ENCODE measurements at places on chromosomes 3 and 15. TPM values are rescaled to one million over a fixed set of nuclear protein-coding genes. Genes with fewer than 3 reads are reported as not detected.

The ZNF662 gene
- 23.2 TPM for polyA plus RNA-seq

DNA sequence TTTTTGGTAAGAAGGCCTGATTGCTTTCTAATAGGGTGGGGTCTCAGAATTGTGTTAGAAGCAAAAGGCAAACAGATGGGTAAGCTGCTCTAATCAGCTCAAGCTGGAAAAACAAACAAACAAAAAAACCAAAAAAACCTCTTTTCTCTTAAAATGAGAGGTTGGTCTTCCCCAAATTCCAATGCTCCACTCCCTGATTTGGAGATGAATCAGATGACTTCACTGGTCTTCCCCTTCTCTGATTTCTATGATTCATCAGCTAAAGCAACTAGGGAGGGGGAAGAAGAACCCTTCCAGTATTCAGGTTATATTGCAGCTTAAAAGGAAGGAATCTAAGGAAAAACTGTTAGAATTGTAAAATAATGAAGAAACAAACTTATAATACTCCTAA, 9.6 kb upstream of the ANXA2 start:
- no peak for DNase-seq

- no peak for DNase-seq
Measured at GRCh38 chr3:30611613-30612436, 5.4 kb downstream of the TGFBR2 start.

GRCh38 chr15:63716929-63717328, 116.8 kb downstream of the HERC1 start:
- DNase-seq, result no peak

DNA sequence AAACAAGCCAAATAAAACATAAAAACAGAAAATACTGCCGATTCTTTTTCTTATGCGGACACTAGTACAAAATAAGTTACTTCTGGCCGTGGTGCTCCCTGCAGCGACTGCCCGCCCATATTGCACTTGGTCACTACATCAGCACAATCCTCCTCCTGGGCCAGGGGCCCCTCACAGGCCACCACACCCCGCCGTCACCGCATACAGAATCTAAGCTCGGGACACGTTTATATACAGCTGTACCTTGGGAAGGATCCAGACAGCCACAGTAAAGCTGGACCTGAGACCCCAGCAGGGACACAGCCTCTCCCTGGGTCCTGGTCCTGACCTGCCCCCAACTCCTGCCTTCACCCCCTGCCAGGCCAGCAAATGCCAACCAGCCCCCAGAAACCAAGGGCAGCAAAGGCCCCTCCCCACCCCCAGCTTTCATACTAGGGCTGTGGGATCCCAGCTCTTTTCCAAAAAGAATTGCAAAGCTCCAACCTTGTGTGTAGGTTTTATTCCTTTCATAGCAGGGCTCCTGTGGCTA, 12.9 kb upstream of the DNAJB8 start:
- DNase-seq, result no peak

- no peak for DNase-seq
Measured at GRCh38 chr3:194397757-194398312, 1.2 kb downstream of the GP5 start.

The TNFSF10 gene
- 70.4 TPM for polyA plus RNA-seq

- no peak for DNase-seq
Measured at GRCh38 chr3:123064914-123065313, 1.9 kb upstream of the PDIA5 start.

GRCh38 chr15:40892447-40893012, 1.7 kb upstream of the VPS18 start:
- no peak for DNase-seq

- DNase-seq, result no peak
Measured at GRCh38 chr3:111653766-111654165, 58.6 kb upstream of the ZBED2 start.

DNA sequence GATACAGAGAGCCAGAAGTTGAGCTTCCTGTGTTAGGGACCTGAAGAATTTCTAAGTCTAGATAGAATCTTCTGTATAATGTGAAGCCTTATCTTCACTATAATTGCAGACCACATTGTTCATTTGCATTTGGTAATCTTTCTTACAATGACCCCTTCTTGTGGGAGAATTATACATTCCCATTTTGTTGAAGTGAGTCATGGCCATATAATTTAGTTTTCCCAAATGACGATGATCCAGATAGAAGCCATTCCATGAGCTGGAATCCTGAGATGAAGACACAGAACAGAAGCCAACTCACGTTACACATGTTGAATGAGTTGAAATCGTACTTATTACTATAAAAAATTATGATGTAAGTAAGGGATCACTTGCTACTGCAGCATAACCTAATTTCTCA, 187.8 kb downstream of the TUSC7 start:
- DNase-seq, result no peak

- no peak for DNase-seq
Measured at GRCh38 chr3:136818191-136818768, 646 bp upstream of the SLC35G2 start.

The UROC1 gene
- polyA plus RNA-seq, result 0.04 TPM

The WDR5B gene
- polyA plus RNA-seq, result 10.8 TPM

GRCh38 chr3:160980740-160981139, 124.4 kb downstream of the B3GALNT1 start:
- no peak for DNase-seq

GRCh38 chr3:126927846-126928245, 55.1 kb upstream of the PLXNA1 start:
- DNase-seq, result no peak

DNA sequence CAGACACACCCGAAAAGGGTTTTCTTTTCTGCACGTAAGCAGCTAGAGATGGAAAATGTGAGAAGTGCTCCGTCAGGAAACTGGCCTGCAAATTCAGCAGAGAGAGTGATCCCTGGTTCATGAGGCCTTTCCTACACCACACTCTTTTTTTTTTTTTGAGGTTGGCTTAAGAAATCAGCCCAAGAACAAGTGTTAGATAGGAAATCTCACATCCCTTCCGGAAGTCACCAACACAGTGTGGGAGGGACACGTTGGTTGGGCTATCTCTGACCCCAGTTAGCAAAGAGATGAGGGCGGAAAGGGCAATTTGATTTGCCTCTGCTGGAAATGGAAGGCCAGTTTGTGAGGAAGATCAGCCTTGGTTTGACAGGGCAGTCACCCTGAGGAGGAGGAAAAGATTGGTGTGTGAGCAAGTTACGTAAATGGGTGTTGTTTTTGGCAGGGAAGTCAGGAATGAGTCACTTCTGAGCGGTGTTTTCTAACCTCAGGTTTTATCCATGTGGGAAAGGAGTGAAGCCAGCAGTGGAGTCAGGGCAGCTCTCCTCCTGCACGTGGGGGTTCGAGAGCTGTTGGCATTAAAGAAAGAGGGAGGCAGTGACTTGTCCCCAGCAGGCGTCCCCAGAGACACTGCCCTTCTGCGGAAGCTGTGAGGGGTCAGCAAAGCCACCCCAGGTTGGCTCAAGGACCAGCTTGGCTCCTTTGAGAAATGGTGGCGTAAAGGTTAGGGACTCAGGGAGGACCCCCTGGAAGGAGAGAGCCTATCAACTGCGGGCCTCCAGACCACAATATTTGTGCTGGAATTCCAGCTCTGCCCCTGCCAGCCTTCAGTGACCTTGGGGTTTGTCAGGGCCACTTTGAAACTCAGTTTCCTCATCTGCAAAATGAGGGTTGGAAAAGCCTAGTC, 237.6 kb upstream of the BHLHE40 start:
- no peak for DNase-seq

The MRPS11 gene
- 41.6 TPM for polyA plus RNA-seq

DNA sequence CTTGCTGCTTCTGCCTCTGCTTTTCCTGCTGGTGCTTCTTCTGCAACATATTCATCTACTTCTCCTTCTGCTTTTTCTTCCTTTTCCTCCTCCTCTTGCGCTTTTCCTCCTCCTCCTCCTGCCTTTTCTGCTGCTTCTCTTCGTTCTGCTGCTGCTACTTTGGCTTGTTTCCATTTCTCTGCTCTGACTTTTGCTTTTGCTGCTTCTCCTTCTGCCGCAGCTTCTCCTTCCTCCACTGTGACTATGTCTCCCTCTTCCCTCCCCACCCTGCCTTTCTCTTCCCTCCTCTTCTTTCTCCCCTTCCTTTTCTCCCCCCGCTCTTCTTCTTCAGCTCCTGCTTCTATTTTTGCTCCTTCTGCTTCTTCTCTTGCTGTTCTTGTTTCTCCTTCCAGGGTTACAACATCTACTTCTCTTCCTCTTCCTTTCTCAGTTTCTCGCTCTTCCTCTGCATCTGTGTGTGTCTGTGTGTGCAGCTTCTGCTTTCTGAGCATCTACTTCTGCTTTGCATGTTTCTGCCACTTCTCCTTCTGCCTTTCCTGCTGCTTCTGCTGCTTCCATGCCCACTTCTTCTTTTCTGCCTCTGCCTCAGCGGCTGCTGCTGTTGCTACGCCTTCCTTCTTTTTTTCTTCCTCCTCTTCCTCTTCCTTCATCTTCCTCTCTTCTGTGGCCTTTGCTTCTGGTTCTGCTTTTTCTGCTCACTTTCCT, 51.4 kb downstream of the FAM43A start:
- DNase-seq, result no peak

The DLEC1 gene
- 0.75 TPM for polyA plus RNA-seq

- no peak for DNase-seq
Measured at GRCh38 chr3:117751651-117752050, 1042.1 kb downstream of the TUSC7 start.

DNA sequence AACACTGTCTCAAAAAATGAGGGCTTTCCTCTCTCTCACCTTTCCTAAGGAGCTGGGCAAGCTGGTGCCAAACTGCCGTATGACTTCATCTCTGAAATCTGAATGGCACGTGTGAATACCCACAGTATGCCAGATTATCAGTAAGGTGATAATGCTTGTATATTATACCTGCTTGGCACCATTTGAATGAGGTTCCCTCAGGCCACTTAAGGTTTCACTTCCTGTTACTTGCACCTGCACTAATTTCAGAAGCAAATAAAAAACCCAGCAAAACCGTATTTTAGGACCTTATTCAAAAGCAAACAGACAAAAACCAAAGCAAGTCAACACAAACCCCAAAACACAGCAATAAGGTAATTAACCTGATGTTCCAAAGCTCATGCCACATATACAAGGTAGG, 19.7 kb downstream of the FOXP1 start:
- no peak for DNase-seq

The BTLA gene
- polyA plus RNA-seq, result 0.51 TPM

GRCh38 chr15:25508369-25509002, 69.7 kb upstream of the UBE3A start:
- peak; percentile 13 for DNase-seq

- DNase-seq, result no peak
Measured at GRCh38 chr3:38226273-38226672, 39.3 kb upstream of the SLC22A13 start.

GRCh38 chr15:40358471-40359353, 693 bp downstream of the DISP2 start:
- no peak for DNase-seq

GRCh38 chr15:84034578-84035398, 200.8 kb upstream of the GOLGA6L4 start:
- DNase-seq, result no peak

DNA sequence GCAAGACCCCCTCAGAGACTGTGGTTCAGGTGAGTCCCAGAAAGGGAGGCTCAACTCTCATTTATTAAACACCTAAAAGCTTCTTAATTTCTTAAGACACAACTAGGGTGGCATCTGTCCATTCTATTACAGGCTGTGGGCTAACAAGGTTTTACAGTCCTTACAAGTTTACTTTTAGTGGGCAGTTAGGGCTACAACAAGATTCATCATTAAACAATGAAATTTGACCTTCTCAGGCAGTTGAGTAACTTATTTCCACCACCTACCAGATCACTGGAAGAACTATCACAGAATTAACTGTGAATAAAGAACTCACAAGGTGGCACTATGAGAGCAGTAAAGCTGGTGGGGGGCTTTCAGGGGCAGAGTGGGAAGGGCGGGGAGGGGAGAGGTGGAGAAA, 132.6 kb downstream of the PLD1 start:
- no peak for DNase-seq

The PLA1A gene
- polyA plus RNA-seq, result 8.5 TPM

DNA sequence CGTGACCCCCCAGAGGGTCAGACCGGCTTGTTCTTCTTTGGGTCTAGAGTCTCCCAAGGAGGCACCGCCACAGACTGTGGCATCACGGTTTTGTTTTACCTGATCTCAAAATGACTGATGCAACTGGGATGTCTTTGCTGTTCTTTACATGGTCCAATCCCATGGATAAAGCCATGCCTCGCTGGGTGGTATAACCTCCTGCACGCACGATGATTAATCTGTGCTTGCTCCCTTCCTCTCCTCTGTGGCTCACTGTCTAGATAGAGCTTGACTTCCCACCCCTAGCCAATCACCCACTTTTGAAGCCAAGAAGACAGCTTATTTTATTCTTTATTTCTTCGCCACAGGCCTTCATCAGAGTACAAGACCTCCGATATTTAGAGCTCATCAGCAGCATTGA, 36.6 kb upstream of the RHO start:
- DNase-seq, result no peak

GRCh38 chr3:12188328-12188648, 29.6 kb upstream of the TIMP4 start:
- DNase-seq, result no peak

DNA sequence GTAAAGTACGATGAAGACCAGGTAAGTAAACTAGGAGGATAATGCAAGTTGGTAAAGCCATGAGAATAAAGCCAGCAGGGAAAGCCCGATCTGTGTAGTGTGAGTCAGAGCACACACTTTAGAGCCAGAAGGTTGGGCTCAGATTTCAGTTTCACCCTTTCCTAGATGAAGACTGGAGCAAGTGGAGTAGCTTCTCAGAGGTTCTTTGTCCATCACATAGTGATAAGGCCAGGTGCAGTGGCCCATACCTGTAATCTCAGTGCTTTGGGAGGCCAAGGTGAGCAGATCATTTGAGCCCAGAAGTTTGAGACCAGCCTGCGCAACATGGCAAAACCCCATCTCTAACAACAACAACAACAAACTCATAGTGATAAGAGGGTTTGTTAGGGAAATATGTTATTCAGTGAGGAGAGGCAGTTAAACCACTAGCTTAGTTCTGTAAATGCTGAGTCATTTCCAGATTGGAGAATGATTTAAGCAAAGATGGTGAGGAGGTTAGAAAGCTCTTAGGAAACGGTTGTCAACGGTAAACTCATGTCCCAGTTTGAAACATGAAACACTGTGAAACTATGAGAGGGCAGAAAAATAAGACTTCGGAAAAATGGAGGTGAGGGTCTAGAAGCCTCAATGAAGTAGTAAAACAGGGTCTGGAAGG, 39.0 kb downstream of the IL12A start:
- DNase-seq, result no peak

The CFAP92 gene
- polyA plus RNA-seq, result 1.2 TPM

GRCh38 chr15:76994971-76995945, at the start of gene PSTPIP1:
PSTPIP1 (plus strand) TSS chr15:76995126; CDS start chr15:76995574, 448 bp downstream.
- DNase-seq, result no peak

- DNase-seq, result no peak
Measured at GRCh38 chr3:12294885-12295580, 6.2 kb downstream of the PPARG start.

The CKMT1A gene
- polyA plus RNA-seq, result 1.0 TPM

The GOLGA8T gene
- not detected for polyA plus RNA-seq

GRCh38 chr3:105277656-105278055, 89.1 kb upstream of the ALCAM start:
- DNase-seq, result no peak

GRCh38 chr3:64508140-64508539, 179.7 kb downstream of the ADAMTS9 start:
- DNase-seq, result no peak

DNA sequence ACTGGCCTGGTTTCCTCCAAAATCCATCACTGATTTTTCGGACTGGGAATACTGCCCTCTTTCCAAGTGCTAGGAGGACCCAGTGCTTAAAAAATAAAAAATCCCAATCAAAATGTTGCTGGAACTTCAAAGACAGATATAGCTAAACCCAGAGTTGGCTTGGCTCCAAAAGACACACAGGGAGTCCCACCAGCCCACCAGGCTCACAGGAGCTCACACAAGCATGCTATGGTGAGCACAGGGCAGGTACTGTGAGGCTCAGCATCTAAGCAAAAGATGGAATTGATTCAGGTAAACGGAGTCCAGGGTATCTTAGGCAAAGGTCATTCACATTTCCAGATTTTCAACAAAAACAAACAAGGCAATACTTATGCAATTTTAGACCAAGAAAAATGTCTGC, 3.7 kb downstream of the TRANK1 start:
- no peak for DNase-seq
